ENCODE measurements at places on chromosomes 6 and 20.

- H3K27ac ChIP-seq = no peak overlapping the region
- no peaks in the 10 kb centered on the region for H3K4me1 ChIP-seq
- H3K36me3 ChIP-seq = no peaks in the 10 kb centered on the region
- DNase-seq = no peak
- no peak overlapping the region for H3K4me3 ChIP-seq
Observed at GRCh38 chr20:21701171-21701876, 4.1 kb upstream of the PAX1 start.

DNA sequence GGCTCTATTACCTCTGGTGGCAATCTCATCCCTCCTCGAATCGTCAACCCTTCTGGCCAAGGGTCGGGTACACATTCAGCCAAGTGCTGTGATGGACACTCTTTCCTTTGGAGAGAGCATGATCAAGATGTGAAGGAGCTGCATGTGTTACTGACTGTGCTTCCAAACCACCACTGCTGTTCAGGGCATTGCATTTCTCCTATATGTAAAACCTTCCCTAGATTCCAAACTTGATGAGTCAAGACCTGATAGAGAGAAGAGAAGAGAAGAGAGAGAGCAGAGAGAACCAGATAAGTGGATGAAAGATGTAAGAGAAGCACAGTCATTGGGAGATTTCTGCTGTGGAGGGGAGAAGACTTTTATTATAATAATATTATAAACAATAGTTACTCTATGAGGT, 162.2 kb downstream of the KCNQ5 start:
- H3K4me3 ChIP-seq = no peak overlapping the region
- H3K27me3 ChIP-seq = no peaks in the 10 kb centered on the region
- H3K4me1 ChIP-seq = no peaks in the 10 kb centered on the region

- no peaks in the 10 kb centered on the region for H3K4me1 ChIP-seq
- H3K27me3 ChIP-seq = peaks cover 4% of the 10 kb centered on the region
- DNase-seq = no peak
Observed at GRCh38 chr6:170596426-170596825, 12.0 kb upstream of the PDCD2 start.

DNA sequence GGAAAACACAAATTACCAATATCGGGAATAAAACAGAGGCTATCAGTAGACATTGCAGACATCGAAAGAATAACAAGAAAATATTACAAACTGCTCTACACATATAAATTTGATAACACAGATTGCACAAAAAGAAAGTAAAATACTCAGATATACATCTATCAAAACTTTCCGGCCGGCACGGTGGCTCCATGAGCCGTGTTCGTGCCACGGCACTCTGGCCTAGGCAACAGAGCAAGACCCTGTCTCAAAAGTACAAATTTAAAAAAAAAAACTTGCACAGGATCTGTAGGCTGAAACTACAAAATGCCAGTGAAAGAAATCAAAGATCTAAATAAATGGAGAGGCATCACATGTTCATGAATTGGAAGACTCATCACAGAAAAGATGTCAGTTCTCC, 49.4 kb downstream of the SNX5 start:
- H3K4me3 ChIP-seq = no peak overlapping the region
- H3K27me3 ChIP-seq = no peaks in the 10 kb centered on the region
- H3K36me3 ChIP-seq = no peaks in the 10 kb centered on the region

- no peak for DNase-seq
- H3K4me1 ChIP-seq = no peaks in the 10 kb centered on the region
Observed at GRCh38 chr6:88124925-88125557, 41.1 kb downstream of the CNR1 start.

- H3K4me1 ChIP-seq = no peaks in the 10 kb centered on the region
- DNase-seq = no peak
- H3K36me3 ChIP-seq = no peaks in the 10 kb centered on the region
Observed at GRCh38 chr6:157471895-157472686, 91.1 kb downstream of the ZDHHC14 start.

- H3K4me1 ChIP-seq = no peaks in the 10 kb centered on the region
- H3K36me3 ChIP-seq = no peaks in the 10 kb centered on the region
- no peak overlapping the region for H3K27ac ChIP-seq
- no peaks in the 10 kb centered on the region for H3K27me3 ChIP-seq
- no peak overlapping the region for H3K4me3 ChIP-seq
Observed at GRCh38 chr20:21270806-21271205, 32.3 kb upstream of the XRN2 start.

- H3K4me1 ChIP-seq = no peaks in the 10 kb centered on the region
- H3K36me3 ChIP-seq = no peaks in the 10 kb centered on the region
- H3K27ac ChIP-seq = no peak overlapping the region
- no peaks in the 10 kb centered on the region for H3K27me3 ChIP-seq
- DNase-seq = no peak
Observed at GRCh38 chr6:56432194-56432593, 184.8 kb upstream of the COL21A1 start.

DNA sequence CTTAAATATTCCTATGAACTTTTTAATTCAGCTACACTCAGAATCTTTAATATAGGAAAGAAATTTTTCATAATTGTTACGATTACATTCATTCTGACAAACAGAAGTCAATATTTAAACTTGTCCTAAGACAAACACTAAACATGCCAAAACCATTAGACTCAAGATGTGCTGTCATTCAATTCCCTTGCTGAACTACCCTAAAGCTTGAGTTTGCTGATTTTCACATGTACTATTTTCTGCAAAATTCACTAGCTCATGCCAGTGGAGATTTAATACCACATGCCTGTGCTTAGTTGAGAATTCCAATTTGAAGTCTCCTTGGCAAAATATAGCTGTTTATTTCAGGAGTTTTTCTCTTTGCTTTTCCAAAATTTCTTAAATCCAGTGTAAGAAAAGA, 448.0 kb downstream of the COL12A1 start:
- no peak overlapping the region for H3K27ac ChIP-seq
- H3K4me1 ChIP-seq = no peaks in the 10 kb centered on the region
- H3K36me3 ChIP-seq = no peaks in the 10 kb centered on the region
- no peak overlapping the region for H3K4me3 ChIP-seq

All from DND-41 (cell line).